RWPE2 (cell line): ENCODE measurements at places on chromosomes 2 and 18.

- no peak overlapping the region for H3K4me3 ChIP-seq
- no peak for DNase-seq
- H3K4me1 ChIP-seq = no peaks in the 10 kb centered on the region
- H3K27ac ChIP-seq = no peak overlapping the region
These were observed 176.6 kb upstream of the TACR1 start for GRCh38 chr2:75375646-75376582.

- DNase-seq = no peak
- H3K36me3 ChIP-seq = no peaks in the 10 kb centered on the region
- no peaks in the 10 kb centered on the region for H3K27me3 ChIP-seq
- H3K4me1 ChIP-seq = peaks cover 30% of the 10 kb centered on the region
- H3K4me3 ChIP-seq = no peak overlapping the region
These were observed 116.9 kb downstream of the ACKR3 start for GRCh38 chr2:236686561-236686960.

GRCh38 chr18:395456-396250 is 104.8 kb downstream of the COLEC12 start:
- H3K27me3 ChIP-seq = peaks cover 8% of the 10 kb centered on the region
- no peak overlapping the region for H3K27ac ChIP-seq
- DNase-seq = no peak
- no peaks in the 10 kb centered on the region for H3K36me3 ChIP-seq

- H3K4me3 ChIP-seq = no peak overlapping the region
- H3K27ac ChIP-seq = no peak overlapping the region
- no peak for DNase-seq
- peaks cover 10% of the 10 kb centered on the region for H3K4me1 ChIP-seq
- no peaks in the 10 kb centered on the region for H3K27me3 ChIP-seq
- no peaks in the 10 kb centered on the region for H3K36me3 ChIP-seq
These were observed 49.5 kb upstream of the DTNA start for GRCh38 chr18:34660572-34660971.

- no peaks in the 10 kb centered on the region for H3K36me3 ChIP-seq
- DNase-seq = no peak
- H3K4me1 ChIP-seq = peaks cover 13% of the 10 kb centered on the region
- no peak overlapping the region for H3K4me3 ChIP-seq
- no peak overlapping the region for H3K27ac ChIP-seq
These were observed 12.6 kb downstream of the CNDP1 start for GRCh38 chr18:74546751-74547530.

- H3K27me3 ChIP-seq = no peaks in the 10 kb centered on the region
- peaks cover 31% of the 10 kb centered on the region for H3K4me1 ChIP-seq
- DNase-seq = no peak
- peak overlapping the region; percentile 96 for H3K4me3 ChIP-seq
- peak overlapping the region; percentile 98 for H3K27ac ChIP-seq
These were observed 825 bp downstream of the ITGA6 start for GRCh38 chr2:172427990-172428831.

- no peaks in the 10 kb centered on the region for H3K4me1 ChIP-seq
- no peak for DNase-seq
- H3K36me3 ChIP-seq = no peaks in the 10 kb centered on the region
- no peak overlapping the region for H3K27ac ChIP-seq
These were observed 52.2 kb upstream of the GALNT13 start for GRCh38 chr2:153819501-153819900.

DNA sequence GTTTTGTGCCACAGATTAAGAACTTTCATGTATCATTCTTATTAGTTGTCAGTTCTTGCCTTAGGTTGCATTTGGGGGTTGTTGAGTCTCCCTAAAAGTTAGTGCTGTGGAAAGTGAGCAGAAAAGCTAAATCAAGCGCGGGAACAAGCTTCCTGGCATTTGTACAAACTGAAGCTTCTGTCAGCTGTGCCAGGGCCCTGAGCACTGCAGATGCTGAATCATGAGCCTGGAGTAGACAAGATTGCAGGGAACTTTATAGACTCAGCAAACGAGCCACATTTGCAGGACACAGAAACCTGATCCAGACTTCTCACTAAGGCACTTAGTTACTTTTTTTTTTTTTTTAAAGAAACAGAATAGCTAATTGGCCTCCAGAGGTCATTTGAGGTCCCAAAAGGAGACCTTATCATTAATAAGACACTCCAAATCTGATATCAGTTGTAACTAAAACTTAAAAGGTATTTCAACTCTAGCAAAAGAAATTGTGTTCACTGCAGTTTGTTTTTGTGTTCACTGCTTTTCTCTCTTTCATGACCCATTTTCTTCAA is 88.7 kb downstream of the ADAM23 start:
- no peaks in the 10 kb centered on the region for H3K36me3 ChIP-seq
- no peak overlapping the region for H3K4me3 ChIP-seq
- no peaks in the 10 kb centered on the region for H3K27me3 ChIP-seq
- H3K4me1 ChIP-seq = peaks cover 2% of the 10 kb centered on the region
- no peak overlapping the region for H3K27ac ChIP-seq
- no peak for DNase-seq

GRCh38 chr2:43324259-43325106 is 98.1 kb upstream of the ZFP36L2 start:
- no peak for DNase-seq
- H3K27ac ChIP-seq = no peak overlapping the region

DNA sequence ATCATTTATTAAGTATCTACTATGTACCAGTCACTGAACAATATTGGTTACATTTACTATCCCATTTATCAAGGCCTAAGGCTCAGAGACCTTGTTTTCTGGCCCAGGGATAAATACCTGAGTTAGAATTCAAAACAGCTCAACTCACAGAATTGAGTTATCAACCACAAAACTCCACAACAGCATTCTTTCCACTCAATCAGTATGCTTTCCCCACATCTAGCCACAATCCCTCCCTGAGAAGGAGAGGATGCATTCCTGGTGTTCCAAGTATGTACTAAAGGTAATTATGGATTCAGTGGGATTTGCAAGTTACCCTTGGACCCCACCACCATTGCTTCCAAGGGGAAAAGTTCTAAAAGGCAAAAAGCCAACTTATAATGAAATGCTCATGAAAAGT is 104.2 kb upstream of the PID1 start:
- H3K36me3 ChIP-seq = no peaks in the 10 kb centered on the region
- H3K27me3 ChIP-seq = no peaks in the 10 kb centered on the region
- DNase-seq = no peak
- H3K4me1 ChIP-seq = peaks cover 8% of the 10 kb centered on the region
- H3K4me3 ChIP-seq = no peak overlapping the region

DNA sequence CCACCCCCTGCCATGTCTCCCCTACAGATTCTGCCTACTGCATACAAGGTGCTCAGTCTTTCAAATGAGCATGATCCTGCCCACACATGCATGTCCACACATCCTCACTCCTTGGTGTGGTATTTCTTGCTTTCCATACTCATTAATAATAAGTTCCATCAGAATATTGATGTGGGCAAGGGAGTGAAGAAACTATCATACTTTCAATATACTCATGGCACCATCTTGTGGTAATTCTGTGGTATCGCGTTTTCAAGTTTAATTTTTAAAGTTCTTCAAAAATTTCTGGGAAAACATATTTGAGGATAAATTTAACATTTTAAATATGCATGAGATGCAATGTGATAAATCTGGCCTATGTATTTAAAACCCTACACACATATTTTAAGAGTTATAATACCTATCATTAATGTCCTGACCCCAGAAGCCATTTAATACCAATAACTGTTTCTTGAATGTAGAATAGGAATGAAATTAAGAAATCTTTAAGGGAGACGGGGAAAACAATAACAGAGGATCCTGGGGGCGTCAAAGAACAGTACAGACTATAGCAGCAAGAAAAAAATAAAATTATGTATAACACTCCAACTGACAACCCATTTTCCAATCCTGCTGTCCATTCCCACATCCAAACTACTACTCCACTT is 110.1 kb downstream of the ZNF385B start:
- H3K4me1 ChIP-seq = no peaks in the 10 kb centered on the region
- H3K36me3 ChIP-seq = no peaks in the 10 kb centered on the region
- no peak overlapping the region for H3K4me3 ChIP-seq

DNA sequence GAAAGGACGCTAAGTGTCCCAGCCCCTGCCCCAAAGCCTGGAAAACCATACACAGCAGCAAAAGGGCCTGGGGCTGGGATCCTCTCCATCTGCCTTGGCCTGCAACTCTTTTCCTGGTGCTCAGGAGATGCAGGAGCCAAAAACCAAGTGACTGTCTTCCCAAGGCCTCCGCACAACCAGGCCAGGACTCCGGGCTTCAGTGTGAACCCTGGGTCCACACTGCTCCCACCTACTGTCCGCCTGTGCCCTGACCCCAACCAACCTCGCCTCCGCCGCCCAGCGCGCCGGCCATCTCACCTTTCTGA is 1.1 kb downstream of the FEV start:
- H3K4me3 ChIP-seq = no peak overlapping the region
- H3K36me3 ChIP-seq = no peaks in the 10 kb centered on the region
- peaks cover 93% of the 10 kb centered on the region for H3K27me3 ChIP-seq
- no peaks in the 10 kb centered on the region for H3K4me1 ChIP-seq
- DNase-seq = no peak

GRCh38 chr2:129891341-129892320 is 87.8 kb upstream of the RAB6C start:
- no peaks in the 10 kb centered on the region for H3K4me1 ChIP-seq
- DNase-seq = no peak
- no peak overlapping the region for H3K27ac ChIP-seq
- H3K4me3 ChIP-seq = no peak overlapping the region
- H3K27me3 ChIP-seq = no peaks in the 10 kb centered on the region

DNA sequence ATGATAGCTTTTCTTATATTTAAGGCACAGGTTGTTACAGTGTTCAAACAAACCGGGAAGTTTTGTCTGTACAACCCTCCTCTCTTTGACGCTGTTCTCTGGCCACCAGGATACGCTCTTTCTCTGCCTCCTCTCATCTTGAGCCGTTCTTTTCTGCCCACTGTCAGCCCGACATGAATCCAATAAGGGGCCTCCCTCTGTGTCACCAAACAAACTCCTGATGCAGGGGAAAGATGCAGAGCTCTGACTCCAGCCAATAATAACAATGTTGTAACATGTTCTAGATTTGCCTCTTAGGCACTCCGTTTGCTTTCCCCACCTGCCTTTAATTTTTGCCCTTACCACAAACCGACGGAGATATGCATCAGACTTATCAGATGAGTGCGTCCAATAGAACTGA is 449.3 kb downstream of the SLC4A3 start:
- H3K27me3 ChIP-seq = no peaks in the 10 kb centered on the region
- H3K4me3 ChIP-seq = no peak overlapping the region
- no peaks in the 10 kb centered on the region for H3K4me1 ChIP-seq
- H3K36me3 ChIP-seq = no peaks in the 10 kb centered on the region

DNA sequence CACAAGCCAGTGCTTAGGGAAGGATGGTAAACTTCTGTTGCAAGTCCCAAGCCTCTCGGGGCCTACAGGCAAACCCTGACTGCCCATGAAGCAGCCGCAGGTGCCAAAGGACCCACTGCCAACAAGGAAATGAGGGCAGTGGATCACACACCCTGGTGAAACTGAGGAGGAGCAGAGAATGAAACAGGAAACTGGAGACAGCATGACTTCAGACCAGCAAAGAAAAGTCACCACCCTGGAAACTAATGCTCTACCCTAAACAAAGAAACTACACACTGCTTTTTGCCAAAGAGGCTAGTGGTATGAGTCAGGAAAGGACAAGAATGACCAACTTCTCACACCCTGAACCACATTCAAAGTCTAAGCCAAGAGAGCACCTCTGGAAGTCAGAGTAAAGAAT is 97.2 kb downstream of the MYO5B start:
- H3K4me3 ChIP-seq = no peak overlapping the region
- H3K4me1 ChIP-seq = peaks cover 7% of the 10 kb centered on the region
- H3K27me3 ChIP-seq = no peaks in the 10 kb centered on the region
- H3K36me3 ChIP-seq = no peaks in the 10 kb centered on the region
- no peak overlapping the region for H3K27ac ChIP-seq
- DNase-seq = no peak
